Activated CD4-positive, alpha-beta T cell treated with anti-CD3 and anti-CD28 coated beads, Interleukin-2, amount 50 U/mL, for 4 hours (primary cell): ENCODE measurements at places on chromosomes 2 and 18.

DNA sequence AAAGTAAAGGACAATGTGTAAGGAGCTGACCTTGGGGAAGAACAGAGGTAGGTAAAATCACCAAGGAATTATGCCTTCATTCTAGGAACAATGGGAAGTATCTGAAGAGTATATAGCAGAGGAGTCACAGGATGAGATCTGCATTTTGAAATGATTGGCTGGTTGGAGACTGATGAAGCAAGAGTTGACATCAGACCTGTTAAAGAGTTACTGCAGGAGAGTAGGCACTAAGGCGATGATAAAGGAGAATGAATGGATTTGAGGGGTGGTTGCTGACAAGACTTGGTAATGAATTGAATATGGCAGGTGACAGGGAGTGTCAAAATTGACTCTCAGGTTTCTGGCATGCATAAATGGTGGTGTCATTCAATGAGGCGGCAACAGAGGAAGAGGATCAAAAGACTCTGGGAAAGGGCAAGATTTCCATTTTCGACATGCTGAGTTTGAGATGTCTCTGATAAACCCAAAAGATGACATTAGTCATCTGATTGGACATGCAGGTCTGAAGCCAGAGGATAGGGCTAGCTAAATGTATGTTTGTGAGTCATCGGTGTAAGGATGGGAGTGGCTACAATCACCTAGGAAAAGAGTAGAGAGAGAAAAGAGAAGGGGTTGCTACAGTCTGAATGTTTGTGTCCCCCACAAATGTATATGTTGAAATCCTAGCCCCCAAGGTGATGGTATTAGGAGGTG, 236.5 kb downstream of the DYM start:
- DNase-seq: no peak

DNA sequence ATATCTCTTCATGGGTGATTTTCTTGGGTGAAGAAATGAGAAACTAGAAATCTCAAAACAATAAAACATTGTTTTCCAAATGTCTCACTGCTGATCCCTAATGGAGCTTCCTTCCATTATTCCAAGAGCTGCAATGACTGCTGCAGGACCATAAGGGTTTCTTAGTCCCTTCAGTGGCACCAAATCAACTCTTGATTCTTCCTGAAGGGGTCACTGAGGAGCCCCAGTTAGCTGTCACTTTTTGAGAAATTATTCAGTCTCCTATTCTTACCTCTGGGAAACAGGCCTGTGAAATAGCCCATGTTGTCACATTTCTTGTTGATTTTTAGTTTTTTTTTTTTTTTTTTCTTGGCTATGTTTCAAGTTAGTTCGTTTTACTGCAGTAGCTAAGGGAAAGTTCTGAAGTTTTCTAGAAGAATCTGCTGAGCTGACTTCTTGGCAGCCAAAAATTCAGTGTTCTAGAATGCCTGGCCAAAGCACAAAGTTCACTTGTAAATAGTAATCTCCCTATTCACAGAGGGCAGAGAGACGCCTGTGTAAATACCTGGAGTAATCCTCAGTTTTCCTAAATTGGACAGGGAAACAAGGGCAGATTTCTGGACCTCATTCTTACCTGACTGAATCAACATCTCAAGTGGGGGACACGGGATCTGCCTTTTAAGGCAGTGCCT, 480.0 kb downstream of the RIT2 start:
- DNase-seq: no peak

DNA sequence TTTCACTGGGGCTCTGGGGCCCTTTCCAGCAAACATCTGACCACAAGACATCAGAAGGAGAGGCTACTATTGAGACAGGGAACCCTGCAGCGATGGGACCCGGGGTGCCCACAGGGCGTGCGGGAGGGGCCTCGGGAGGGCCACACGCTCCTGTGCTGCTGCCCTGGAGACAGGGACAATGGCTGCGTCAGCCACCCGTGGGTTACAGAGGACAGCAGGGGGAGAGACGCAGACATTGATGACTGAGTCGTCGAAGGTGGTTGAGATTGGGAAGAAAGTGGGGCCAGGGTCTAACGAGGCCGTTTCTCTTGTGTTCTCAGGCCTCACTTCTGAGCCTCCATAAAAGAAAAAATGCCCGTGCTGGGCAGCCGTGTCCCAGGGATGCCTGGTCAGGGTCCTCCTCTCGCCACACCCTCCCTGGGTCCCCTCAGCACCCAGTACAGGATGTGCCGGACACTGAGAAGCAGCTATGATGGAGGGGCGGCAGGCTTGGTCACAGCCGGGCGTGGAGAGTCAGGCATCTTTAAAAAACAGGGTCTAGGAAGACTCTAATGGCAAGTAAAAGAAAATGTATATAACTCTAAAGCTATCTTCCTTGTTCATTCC, 73.9 kb downstream of the NDUFA10 start:
- no peak for DNase-seq

GRCh38 chr2:110853516-110853915, 121.1 kb downstream of the ACOXL start:
- peak; percentile 41 for DNase-seq

GRCh38 chr18:43277164-43277600, at the start of gene SYT4:
Gene SYT4 (minus strand): TSS chr18:43277490. CDS start chr18:43277281, 209 bp downstream.
- DNase-seq: no peak
